ENCODE measurements at places on chromosomes 12 and 14. TPM values are rescaled to one million over a fixed set of nuclear protein-coding genes. Genes with fewer than 3 reads are reported as not detected.

DNA sequence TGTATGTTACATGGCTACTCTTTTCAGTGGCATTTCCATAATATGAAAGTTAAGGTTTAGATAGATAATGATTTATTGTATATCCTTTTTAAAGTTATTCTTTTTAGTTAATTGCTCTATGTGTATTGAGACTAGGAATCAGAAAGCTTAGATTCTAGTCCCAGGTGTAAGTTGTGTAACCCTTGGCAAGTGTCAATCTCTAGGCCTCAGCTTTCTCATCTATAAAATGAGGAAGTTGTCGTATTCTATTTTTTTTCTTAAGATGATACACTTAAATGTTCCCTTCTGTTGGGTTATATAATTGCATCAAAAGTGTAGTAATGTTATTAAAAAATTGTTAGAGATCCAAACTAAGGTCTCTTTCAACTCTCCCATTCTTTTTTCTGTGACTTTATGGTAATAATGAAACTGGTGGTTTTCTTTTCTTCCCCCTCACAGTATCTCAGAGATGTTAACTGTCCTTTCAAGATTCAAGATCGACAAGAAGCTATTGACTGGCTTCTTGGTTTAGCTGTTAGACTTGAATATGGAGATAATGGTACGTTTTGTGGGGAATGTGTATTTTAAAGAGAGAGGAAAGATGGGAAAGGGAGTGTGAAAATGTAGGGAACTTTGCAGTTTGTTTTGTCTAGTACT, 4.1 kb downstream of the RTRAF start:
- no peak for ATAC-seq

DNA sequence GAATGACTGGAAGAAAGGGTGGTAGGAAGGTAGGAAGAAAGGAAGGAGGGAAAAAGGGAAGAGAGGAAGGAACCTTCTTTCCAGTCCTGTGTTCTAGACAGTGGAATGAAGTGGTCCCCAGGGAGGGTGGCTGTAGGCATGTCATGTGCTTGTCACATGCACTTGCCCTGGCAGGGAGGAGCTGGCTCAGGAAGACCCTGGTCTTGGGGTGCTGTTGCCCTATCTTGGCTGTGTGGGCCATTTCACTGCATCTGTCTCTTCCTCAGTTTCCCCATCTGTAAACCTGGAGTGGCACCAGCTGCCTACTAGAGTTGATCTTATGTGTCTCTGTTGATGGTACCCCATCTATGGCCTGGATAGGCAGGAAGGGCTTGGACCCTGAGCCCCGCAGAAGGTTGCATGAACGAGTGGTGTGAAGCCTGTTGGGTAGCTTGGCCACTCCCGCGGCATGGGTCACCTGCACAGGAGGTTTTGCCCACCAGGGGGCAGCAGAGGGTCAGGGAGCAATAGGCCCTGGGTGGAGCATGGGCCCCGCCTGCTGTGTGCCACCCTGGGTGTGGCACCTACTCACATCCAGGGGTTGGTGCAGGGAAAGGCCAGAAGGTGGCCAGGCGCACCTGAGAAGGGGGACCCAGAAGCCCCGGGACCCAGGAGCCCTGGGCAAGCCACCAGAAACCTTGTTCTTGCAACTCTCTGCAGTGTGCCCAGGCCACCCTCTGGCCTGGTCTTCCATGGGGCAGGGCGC, 25.1 kb downstream of the MEG3 start:
- peak; percentile 87 for ATAC-seq

DNA sequence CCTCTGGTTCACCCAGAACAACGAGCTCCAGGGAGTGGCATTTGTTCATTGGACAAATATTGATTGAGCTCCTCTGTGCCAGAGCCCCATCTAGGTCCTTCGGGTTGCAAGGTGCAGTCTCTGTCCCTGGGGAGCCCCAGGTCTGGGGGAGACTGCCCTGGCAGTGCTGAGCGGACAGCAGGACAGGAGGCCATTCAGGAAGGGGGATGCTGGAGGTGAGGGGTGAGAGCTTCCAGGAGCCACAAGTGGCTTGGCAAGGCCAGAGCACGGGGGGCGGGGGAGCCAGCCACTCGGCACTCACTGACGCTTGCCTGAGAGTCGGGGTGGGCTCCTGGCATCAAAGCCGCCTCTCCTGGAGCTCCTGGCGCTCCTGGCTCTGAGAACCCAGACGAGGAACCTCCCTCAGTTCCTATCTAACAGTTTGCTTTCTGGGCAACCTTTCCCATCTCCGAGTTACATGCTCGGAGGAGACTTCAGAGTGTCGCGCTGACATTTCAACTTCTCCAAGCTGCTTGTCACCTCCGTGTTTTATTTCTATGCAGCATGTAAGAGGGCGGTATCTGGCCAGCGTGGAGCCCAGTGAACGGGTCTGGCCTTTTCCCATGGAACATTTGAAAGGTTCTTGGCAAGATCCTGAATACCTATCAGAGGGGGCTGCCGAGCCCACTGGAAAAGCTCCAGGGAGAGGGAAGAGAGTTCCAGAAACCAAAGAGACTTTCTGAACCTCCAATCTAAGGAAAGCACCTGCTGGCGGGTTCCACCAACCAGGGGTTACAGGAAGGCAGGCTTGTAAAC, 62.0 kb upstream of the BCL11B start:
- no peak for ATAC-seq

GRCh38 chr12:106710143-106710893, 64.2 kb upstream of the RIC8B start:
- no peak for ATAC-seq

DNA sequence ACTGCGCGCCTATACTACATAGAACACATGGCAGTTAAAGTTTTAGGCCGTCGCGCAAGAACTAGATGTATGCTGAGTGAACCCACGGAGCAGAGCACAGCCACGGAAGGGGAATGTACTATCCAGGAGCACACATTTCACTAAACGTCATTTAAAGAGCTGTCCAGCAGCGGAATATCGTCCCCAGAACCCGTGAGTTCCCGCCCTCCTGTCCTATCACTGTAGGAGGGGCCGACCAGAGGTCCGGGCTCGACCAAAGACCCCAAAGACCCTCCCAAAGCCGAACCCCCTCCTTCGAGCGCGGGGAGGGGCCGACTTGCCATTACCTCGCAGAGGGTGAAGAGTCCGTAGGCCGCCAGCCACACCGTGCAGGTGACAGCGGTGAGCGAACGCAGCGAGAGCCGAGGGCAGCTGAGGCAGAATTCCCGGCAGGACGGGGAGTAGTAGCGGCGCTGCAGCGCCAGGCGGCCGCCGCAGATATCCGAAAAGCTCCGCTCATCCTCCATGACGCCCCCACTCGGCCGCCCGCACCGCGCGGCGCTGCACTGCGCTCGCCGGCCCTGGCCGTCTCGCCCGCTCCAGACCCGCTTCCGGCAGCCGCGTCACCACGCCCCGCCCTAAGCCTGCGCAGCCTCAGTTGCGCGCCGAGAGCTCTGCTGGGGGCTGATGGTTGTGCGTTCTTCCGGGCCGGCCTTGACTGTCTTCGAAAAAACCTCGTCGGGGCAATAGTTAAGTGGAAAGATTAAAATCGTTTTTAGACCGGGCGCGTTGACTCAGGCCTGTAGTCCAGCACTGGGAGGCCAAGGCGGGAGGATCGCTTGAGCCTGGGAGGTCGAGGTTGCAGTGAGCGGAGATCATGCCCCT, at the start of gene PIGH:
TSS of gene PIGH (minus strand) at position 571 of the 864 bp plus-strand sequence. CDS start at position 506, 65 bp downstream.
- peak; percentile 100 for ATAC-seq

BEGAIN gene
- 2.4 TPM for total RNA-seq

TPH2 gene
- not detected for total RNA-seq
